ENCODE measurements at places on chromosomes 5 and 9. TPM values are rescaled to one million over a fixed set of nuclear protein-coding genes. Genes with fewer than 3 reads are reported as not detected.

BARHL1 gene
- total RNA-seq, result not detected

CCDC152 gene
- total RNA-seq, result 3.8 TPM

STING1 gene
- total RNA-seq, result 57.2 TPM

GTF2H2C gene
- 37.6 TPM for total RNA-seq

PCDHGB6 gene
- total RNA-seq, result 4.7 TPM

FAXDC2 gene
- 13.6 TPM for total RNA-seq

TAF1L gene
- total RNA-seq, result under 0.01 TPM

PCDHGA9 gene
- 5.7 TPM for total RNA-seq

OMD gene
- total RNA-seq, result 1.1 TPM

EIF4E1B gene
- total RNA-seq, result not detected

ANKRD18A gene
- 0.13 TPM for total RNA-seq

LCN9 gene
- total RNA-seq, result not detected

SAPCD2 gene
- 7.7 TPM for total RNA-seq

LCN15 gene
- total RNA-seq, result not detected

PTGES gene
- 4.4 TPM for total RNA-seq

AFAP1L1 gene
- 16.1 TPM for total RNA-seq

TXNDC8 gene
- not detected for total RNA-seq

EPB41L4A gene
- total RNA-seq, result 11.9 TPM

AQP3 gene
- total RNA-seq, result 0.26 TPM

RIC1 gene
- total RNA-seq, result 36.3 TPM

ACOT12 gene
- total RNA-seq, result not detected

PCDHA8 gene
- total RNA-seq, result not detected

POLR1E gene
- total RNA-seq, result 28.1 TPM

PCDHB6 gene
- 0.37 TPM for total RNA-seq

SEMA6A gene
- 0.40 TPM for total RNA-seq

ARHGEF28 gene
- 18.7 TPM for total RNA-seq

GRM6 gene
- total RNA-seq, result not detected

TMEM171 gene
- total RNA-seq, result 1.2 TPM

STC2 gene
- 251 TPM for total RNA-seq

AQP7 gene
- total RNA-seq, result 1.8 TPM

NUTM2F gene
- not detected for total RNA-seq

KCNN2 gene
- total RNA-seq, result 0.25 TPM

CSF1R gene
- not detected for total RNA-seq

SH3RF2 gene
- 1.8 TPM for total RNA-seq

CCDC127 gene
- total RNA-seq, result 5.7 TPM

PTPN3 gene
- total RNA-seq, result 12.7 TPM

FGF18 gene
- total RNA-seq, result 0.12 TPM

SPINK13 gene
- not detected for total RNA-seq

DOLK gene
- 28.4 TPM for total RNA-seq

SOHLH1 gene
- not detected for total RNA-seq

EGFLAM gene
- total RNA-seq, result 8.9 TPM

KIAA0825 gene
- 4.1 TPM for total RNA-seq

GCNT1 gene
- 44.9 TPM for total RNA-seq

DAB2 gene
- 249 TPM for total RNA-seq

GKAP1 gene
- total RNA-seq, result 0.26 TPM

CATSPER3 gene
- 0.25 TPM for total RNA-seq

PCDHGC5 gene
- total RNA-seq, result 3.4 TPM

MORN5 gene
- not detected for total RNA-seq

TNFSF8 gene
- total RNA-seq, result not detected

ANGPTL2 gene
- total RNA-seq, result 56.7 TPM

FBP1 gene
- total RNA-seq, result not detected
